Calu3 (cell line): ENCODE measurements at places on chromosomes 2 and 18.

DNA sequence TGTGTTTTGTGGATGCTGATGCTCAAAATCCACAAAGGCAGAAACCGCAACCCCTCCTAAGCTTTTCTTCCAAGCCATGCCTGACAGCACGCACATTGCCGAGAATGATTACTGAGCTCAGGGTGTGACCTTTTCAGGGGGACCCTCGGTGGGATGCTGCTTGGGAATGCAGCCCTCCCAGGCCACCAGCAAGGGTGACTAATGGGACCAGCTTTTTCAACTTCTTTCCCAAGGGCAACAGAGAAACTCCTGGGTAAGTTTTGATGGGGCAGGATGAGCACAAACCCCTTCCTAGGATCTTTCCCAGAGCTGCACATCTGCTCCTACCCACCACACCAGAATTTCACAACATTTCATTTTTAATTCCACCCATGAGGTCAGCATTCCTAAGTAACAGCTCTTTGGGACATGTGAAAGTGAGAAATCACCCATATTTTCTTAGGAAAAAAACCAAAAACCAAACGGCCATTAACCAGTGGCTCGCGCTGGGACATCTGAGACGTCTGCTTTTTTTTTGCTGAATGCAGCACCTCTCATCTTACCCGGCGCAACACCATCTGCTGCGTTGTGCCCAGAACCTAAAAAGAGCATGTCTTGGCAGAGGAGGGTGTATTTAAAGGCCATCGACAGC lies 119.0 kb downstream of the ARL4C start:
- H3K27me3 ChIP-seq, result no peaks in the 10 kb centered on the region
- H3K4me3 ChIP-seq, result no peak overlapping the region
- no peak for DNase-seq
- no peaks in the 10 kb centered on the region for H3K36me3 ChIP-seq
- no peak overlapping the region for H3K27ac ChIP-seq
- peaks cover 6% of the 10 kb centered on the region for H3K4me1 ChIP-seq

- no peaks in the 10 kb centered on the region for H3K36me3 ChIP-seq
- H3K27ac ChIP-seq, result no peak overlapping the region
- H3K27me3 ChIP-seq, result peaks cover 23% of the 10 kb centered on the region
- DNase-seq, result no peak
- no peak overlapping the region for H3K4me3 ChIP-seq
These were observed 21.3 kb downstream of the FBLN7 start for GRCh38 chr2:112159454-112159921.

- H3K27ac ChIP-seq, result no peak overlapping the region
- DNase-seq, result no peak
- H3K4me1 ChIP-seq, result no peaks in the 10 kb centered on the region
- no peaks in the 10 kb centered on the region for H3K36me3 ChIP-seq
- H3K4me3 ChIP-seq, result no peak overlapping the region
These were observed 33.7 kb downstream of the RFTN2 start for GRCh38 chr2:197641666-197642065.

DNA sequence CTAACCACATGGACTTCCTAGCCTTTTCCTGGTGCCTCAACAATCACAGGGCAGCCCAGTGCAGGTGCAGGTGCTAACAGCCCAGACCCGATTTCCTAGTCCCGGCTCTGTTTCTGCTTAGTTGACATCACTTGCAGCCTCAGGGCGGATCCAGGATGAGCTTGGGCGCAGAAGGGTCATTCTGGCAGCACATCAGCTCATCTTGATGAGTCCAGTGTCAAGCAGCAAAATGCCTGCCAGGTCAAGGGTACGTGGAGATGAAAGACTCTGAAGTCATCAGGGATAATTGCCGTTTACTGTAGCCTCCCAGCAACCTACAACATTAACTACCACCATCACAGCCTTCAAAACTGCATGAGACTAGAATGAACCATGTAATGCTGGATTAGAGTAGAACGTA lies 39.4 kb upstream of the EFHD1 start:
- no peaks in the 10 kb centered on the region for H3K27me3 ChIP-seq
- peaks cover 17% of the 10 kb centered on the region for H3K4me1 ChIP-seq
- no peak overlapping the region for H3K27ac ChIP-seq
- H3K4me3 ChIP-seq, result no peak overlapping the region

DNA sequence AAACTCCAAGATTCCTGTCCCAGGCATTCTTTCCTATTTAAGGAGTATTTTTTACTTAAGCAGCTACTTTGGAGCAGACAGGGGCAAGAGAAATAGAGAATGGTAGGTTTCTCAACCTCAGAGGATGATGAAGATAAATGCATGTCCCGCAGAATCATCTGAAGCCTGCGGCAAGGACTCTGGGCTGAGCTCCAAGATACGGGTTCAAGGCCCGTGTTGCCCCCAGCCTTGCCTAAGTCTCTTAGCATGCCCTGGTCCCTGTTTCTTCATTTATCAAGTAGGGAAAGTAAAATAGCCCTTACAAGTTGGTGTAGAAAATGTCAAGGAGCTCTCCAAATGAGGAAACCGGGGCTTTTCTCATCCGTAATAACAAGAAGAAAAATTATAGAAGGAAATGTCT lies 214.0 kb downstream of the KLHL29 start:
- H3K4me3 ChIP-seq, result no peak overlapping the region
- no peaks in the 10 kb centered on the region for H3K27me3 ChIP-seq
- no peak for DNase-seq
- no peaks in the 10 kb centered on the region for H3K36me3 ChIP-seq
- no peak overlapping the region for H3K27ac ChIP-seq

DNA sequence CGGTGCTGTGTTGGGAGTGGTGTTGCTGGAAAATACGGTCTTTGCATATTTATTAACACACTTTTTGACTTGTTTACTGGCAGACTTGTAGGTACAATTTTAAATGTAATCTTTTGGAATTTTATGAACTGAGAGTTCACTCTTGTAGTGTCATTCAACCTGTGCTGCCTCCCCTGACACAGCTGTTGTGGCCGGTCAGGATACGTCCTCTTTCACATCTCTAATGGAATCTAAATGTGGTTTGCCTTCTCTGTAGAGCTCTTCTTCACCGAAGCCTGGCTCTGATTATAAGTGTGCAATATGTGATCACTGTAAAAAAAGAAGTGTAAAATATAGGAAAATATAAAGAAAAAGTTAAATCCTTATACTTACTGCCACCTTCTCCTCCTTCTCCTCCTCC lies 94.7 kb downstream of the MAP4K4 start:
- H3K27me3 ChIP-seq, result no peaks in the 10 kb centered on the region
- peaks cover 40% of the 10 kb centered on the region for H3K4me1 ChIP-seq
- no peak for DNase-seq
- peaks cover 16% of the 10 kb centered on the region for H3K36me3 ChIP-seq
- H3K27ac ChIP-seq, result no peak overlapping the region

DNA sequence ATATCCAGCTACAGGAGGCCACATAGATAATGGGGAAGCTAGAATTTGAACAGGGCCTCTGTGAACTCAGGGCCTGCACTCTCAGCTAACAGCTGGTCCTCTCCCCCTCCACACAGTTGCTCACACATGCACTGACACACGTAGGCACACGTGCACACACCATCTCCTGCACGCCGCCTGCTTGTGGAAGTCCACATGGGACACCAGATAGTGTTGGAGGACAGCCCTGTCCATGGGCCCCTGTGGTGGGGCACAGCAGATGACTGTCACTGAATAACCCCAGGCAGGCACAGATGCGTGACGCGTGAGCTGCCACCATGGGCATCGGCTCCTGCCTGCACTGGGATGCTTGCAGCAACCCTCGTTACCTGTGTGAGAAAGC lies 52.9 kb downstream of the ADI1 start:
- no peak overlapping the region for H3K27ac ChIP-seq
- DNase-seq, result no peak
- no peaks in the 10 kb centered on the region for H3K4me1 ChIP-seq
- no peaks in the 10 kb centered on the region for H3K27me3 ChIP-seq
- H3K36me3 ChIP-seq, result peaks cover 32% of the 10 kb centered on the region

DNA sequence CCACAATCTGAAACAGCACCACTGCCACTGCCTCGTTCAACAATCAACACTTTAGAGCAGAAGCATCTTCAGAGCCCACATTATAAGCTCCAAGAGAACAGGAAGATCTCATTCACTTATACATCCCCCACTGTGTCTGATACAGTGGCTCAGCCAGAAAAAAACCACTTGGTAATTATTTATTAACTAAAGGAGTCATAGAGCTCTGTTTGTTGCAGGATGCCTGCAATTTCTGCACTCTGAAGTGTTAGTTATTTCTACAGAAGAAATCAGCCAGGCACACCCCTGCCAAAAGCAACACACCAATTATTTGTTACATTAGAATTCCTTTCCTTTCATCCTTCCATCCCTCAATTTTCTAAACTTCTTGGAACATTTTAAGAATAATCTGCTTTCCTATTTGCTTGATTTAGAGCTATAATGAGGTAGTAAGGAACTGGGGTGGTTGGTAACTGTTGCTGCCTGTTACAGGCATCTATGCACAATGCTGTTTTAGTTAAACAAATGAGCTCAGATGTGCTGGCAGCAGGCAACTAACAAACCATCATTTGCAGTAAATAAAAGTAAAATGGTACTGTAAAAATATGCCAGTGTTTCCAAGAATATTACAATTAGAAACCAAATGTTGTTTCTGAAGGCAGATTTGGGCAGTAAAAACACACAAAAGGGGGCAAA lies 59.9 kb downstream of the DYM start:
- H3K4me3 ChIP-seq, result peak overlapping the region; percentile 17

DNA sequence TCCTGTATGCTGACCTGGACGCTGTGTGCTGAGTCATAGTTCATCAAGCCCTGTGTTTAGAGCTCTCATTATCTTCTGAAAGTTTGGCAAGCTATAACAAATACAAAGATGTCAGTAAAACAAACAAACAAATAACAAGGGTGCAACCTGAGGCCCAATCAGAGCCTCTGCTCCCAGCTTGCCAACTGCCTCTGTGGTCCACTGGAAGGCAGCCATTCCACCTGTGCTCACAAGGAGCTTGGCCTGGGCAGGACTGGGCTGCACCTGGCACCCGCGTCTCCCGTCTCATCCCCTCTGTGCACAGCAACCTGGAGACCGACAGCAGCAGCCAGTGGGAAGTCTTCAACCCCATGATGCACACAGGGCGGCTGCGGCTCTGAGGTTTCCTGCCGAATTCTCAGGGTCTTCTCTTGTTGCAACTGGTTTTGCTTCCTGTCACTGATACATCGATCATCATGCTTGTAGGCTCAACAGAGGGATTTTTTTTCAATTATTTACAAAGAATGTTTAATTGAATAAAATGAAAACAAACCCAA lies 97.8 kb downstream of the TMEM18 start:
- H3K4me1 ChIP-seq, result no peaks in the 10 kb centered on the region
- H3K27ac ChIP-seq, result no peak overlapping the region
- no peaks in the 10 kb centered on the region for H3K27me3 ChIP-seq
- no peak overlapping the region for H3K4me3 ChIP-seq

GRCh38 chr2:20050646-20051531 lies 539 bp downstream of the LAPTM4A start:
- H3K4me3 ChIP-seq, result no peak overlapping the region
- peaks cover 39% of the 10 kb centered on the region for H3K4me1 ChIP-seq
- peak; percentile 46 for DNase-seq
- H3K27ac ChIP-seq, result no peak overlapping the region

GRCh38 chr2:98552499-98553179 lies 55.7 kb downstream of the COA5 start:
- DNase-seq, result no peak
- no peak overlapping the region for H3K4me3 ChIP-seq
- H3K27me3 ChIP-seq, result no peaks in the 10 kb centered on the region
- no peaks in the 10 kb centered on the region for H3K4me1 ChIP-seq

DNA sequence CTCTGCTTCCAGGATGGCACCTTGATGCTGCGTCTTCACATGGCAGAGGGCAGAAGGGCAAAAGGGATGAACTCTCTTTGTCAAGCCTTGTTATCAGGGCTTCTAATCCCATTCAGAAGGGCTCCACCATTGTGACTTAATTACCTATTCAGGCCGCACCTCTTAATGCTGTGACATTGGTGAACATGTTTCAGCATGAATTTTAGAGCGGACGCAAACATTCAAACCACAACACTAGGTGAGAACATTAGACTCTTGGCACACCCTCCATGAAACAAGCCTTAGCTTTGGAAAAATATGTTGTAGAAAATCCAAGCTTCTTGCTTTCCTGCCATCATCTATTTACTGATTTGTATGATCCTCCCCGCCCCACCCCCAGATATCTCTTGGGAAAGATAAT lies 17.9 kb downstream of the DAW1 start:
- no peak for DNase-seq
- no peak overlapping the region for H3K27ac ChIP-seq
- H3K4me1 ChIP-seq, result peaks cover 12% of the 10 kb centered on the region
- no peaks in the 10 kb centered on the region for H3K36me3 ChIP-seq
- no peaks in the 10 kb centered on the region for H3K27me3 ChIP-seq

- H3K27ac ChIP-seq, result peak overlapping the region; percentile 60
- peak; percentile 86 for DNase-seq
- peak overlapping the region; percentile 89 for H3K4me3 ChIP-seq
- H3K4me1 ChIP-seq, result peaks cover 21% of the 10 kb centered on the region
- H3K27me3 ChIP-seq, result peaks cover 17% of the 10 kb centered on the region
These were observed 50.2 kb upstream of the SIGLEC15 start for GRCh38 chr18:45775241-45775676.

GRCh38 chr2:552906-553305 lies 124.3 kb downstream of the TMEM18 start:
- no peak for DNase-seq
- no peaks in the 10 kb centered on the region for H3K4me1 ChIP-seq
- H3K36me3 ChIP-seq, result no peaks in the 10 kb centered on the region
- H3K27ac ChIP-seq, result no peak overlapping the region
- H3K4me3 ChIP-seq, result no peak overlapping the region
- H3K27me3 ChIP-seq, result peaks cover 30% of the 10 kb centered on the region

DNA sequence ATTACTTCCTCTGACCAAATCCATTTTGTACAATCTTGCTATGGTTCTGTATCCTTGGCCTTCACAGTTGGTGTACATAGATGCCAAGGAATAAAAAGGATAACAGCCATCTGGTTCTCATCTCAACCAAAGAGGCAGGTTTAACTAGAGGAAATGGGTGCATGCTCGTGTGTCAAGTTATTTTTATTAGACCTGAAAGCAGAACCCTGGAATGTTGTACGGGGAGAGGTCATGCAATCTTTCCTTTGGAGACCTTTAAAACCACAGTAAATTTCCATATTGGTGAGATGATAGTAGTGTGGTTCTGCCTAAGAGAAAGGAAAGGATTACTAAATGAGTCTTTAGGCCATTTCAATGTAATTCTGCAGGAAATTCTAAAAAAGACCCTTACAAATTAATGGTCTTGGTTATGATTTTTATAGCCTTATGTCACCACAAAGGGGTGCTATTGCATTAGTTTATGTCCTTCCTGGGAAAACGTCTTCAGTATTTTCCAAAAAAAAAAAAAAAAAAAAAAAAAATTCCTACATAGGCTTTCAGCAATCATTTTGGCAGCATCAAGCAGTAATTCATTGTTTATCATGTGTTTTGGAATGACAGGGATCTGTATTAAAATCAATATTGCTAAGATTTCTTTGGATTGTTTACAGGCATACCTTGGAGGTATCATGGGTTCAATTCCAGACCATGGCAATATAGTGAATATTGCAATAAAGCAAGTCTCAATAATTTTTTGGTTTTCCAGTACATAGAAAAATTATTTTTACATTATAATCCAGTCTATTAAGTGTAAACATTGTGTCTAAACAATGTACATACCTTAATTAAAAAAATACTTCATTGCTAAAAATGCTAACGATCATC lies 270.8 kb downstream of the NYAP2 start:
- DNase-seq, result peak; percentile 9
- no peak overlapping the region for H3K27ac ChIP-seq
- no peaks in the 10 kb centered on the region for H3K27me3 ChIP-seq
- H3K4me3 ChIP-seq, result no peak overlapping the region

- no peaks in the 10 kb centered on the region for H3K36me3 ChIP-seq
- H3K4me1 ChIP-seq, result no peaks in the 10 kb centered on the region
- no peak for DNase-seq
- no peak overlapping the region for H3K4me3 ChIP-seq
- no peaks in the 10 kb centered on the region for H3K27me3 ChIP-seq
- H3K27ac ChIP-seq, result no peak overlapping the region
These were observed 84.3 kb downstream of the RIT2 start for GRCh38 chr18:43031169-43031568.
